ENCODE measurements at places on chromosomes 13 and 19. TPM values are rescaled to one million over a fixed set of nuclear protein-coding genes. Genes with fewer than 3 reads are reported as not detected.

The BCL2L12 gene
- total RNA-seq: 66.4 TPM

The PMIS2 gene
- total RNA-seq: not detected

The CEACAM7 gene
- 0.14 TPM for total RNA-seq

The SNRPA gene
- total RNA-seq: 146 TPM

The CYP2A7 gene
- total RNA-seq: not detected

The RGL3 gene
- total RNA-seq: 3.0 TPM

The MEIOSIN gene
- 0.06 TPM for total RNA-seq

The TMEM150B gene
- not detected for total RNA-seq

The SELENOV gene
- not detected for total RNA-seq

The KCNJ14 gene
- total RNA-seq: 1.1 TPM

The CYP4F3 gene
- total RNA-seq: 4.0 TPM

The TTC9B gene
- total RNA-seq: 0.25 TPM

The ZNF473 gene
- total RNA-seq: 7.7 TPM

The SYNGR4 gene
- 4.6 TPM for total RNA-seq

The EXOC3L2 gene
- 1.8 TPM for total RNA-seq

The POU4F1 gene
- total RNA-seq: 0.67 TPM

The GPR180 gene
- 3.4 TPM for total RNA-seq

The POLR2I gene
- 251 TPM for total RNA-seq

The ZNF573 gene
- total RNA-seq: 1.9 TPM

The NLRP4 gene
- total RNA-seq: not detected

The ZNF534 gene
- total RNA-seq: not detected

The PGLYRP1 gene
- total RNA-seq: not detected

The DDA1 gene
- 55.7 TPM for total RNA-seq

The LILRB4 gene
- not detected for total RNA-seq

The SAFB2 gene
- 25.9 TPM for total RNA-seq
